ENCODE measurements at places on chromosomes 1 and 21.

- DNase-seq: no peak
Measured at GRCh38 chr21:41466024-41466820, 40.2 kb downstream of the MX1 start.

DNA sequence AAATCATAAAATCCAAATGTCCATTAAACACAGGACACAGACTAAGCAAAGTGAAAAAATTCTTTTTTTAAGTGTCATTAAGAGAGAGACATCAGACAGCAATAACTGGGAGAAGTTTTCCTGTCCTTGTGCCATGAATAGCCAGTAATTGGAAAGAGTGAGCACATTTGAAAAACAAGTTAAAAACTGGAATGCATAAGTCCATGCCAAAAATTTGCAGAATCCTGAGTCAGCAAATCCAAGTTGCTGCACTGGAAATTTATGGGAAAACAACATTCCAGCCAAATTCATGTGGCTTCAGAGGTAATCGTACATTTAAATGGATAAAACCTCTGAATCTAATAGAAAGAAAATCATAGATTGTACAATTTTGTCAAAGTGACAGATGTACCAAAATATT lies 291.4 kb downstream of the LRRC40 start:
- DNase-seq: no peak

DNA sequence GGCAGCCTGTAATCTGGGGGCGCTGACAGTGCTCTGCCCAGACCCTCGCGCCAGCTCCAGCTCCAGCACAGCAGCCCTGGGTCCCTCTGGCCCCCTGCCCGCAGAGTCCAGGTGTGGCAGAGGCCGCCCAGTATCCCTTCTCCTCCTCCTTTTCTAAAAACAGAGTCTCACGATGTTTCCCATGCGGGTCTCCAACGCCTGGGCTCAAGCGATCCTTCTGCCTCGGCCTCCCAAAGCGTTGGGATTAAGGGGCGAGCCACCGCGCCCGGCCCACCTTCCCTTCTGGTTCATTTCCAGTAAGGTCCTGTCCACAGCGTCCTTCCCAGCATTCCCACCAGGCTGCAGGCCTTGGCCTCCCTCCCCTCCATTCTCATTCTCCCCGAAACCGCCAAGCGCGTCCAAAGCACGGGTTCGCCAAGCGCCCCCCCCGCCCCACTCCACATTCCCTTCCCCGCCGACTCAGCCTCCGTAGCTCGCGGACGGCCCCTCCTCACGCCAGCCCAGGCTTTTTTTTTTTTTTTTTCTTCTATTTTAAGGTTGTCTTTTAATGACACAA lies 2.0 kb upstream of the PCBP3 start:
- DNase-seq: no peak

DNA sequence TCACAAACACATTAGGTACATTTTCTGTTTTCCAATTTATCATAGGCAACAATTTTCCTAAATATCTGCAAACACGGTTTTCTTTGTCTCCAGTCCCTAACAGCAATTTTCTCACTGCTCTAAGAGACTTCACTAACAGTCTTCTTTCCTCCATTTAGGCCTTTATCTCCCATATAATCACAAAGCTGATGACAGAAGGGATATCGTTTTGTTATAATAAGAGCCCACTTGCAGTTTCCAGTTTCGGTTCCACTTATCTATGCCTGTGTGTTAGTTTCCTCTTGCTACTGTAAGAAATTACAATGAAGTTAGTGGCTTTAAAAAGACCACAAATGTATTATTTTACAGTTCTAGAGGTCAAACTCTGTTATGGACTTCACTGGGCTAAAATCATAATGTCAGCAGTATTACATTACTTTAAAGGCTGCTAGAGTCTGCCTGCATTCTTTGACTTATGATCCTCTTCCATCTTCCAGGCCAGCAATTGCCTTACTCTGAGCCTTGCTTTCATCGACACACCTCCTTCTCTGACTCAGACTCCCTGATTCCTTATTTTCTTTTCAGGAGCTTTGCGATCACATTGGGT lies 549.3 kb downstream of the NCAM2 start:
- DNase-seq: no peak

GRCh38 chr1:29032841-29033240 lies 90.9 kb downstream of the TMEM200B start:
- no peak for DNase-seq

- no peak for DNase-seq
Measured at GRCh38 chr1:222372221-222372620, 175.7 kb downstream of the HHIPL2 start.

DNA sequence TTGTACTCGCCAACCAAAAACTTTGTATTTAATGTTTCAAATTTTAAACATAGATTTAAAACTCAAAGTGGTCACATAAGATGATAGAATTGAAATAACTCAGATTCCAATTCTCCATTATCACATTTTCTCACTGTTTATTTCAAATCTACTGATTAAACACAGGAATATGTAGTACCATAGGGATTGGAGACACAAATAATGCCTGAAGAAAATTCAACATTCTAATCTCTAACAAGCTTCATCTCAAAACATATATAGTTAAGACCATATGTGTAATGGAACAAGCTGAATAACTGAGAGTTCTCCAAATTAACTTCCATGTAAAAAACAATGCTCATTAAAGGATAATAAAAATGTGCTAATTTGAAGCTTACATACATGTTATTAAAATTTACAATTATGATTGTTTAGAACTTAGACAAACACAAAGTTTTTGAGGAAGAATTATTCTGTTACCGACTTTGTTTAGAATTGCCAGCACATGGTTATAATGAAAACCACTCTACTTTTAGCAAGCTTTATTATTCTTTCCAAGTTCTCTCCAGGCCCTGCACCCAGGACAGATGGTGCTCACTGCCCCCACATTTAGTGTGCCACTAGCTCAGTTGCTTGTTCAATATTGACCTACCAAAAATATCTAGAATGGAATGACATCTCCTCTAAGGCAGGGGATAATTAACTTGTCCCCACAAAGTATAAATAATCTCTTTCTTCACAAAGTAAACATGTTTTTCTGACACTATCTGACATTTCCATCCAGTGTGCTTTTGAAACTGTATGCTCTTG lies 467.2 kb downstream of the TTLL7 start:
- DNase-seq: no peak

DNA sequence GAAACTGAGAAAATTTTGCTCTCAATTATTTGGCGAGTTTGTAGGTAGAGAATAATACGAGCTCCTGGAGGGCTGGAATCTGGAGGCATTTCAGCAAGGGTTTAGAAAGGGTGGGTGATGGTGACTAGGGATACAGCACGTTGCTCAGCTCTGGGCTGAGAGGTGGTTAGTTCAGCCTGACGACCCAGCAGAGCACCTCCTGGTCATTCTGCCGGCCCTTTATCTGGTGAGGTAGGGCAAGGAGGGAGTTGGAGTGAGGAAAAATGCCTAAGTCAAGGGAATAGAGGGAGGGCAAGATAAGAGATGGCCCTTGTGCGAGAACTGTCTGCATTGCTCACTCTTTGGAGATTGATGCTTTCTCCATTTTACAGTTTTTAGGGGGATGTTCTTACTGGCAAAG lies 19.1 kb downstream of the GALNT2 start:
- no peak for DNase-seq

- DNase-seq: peak; percentile 50
Measured at GRCh38 chr1:12620488-12620865, 2.5 kb upstream of the DHRS3 start.

GRCh38 chr1:224182057-224182865 lies 779 bp upstream of the DEGS1 start:
- DNase-seq: no peak

DNA sequence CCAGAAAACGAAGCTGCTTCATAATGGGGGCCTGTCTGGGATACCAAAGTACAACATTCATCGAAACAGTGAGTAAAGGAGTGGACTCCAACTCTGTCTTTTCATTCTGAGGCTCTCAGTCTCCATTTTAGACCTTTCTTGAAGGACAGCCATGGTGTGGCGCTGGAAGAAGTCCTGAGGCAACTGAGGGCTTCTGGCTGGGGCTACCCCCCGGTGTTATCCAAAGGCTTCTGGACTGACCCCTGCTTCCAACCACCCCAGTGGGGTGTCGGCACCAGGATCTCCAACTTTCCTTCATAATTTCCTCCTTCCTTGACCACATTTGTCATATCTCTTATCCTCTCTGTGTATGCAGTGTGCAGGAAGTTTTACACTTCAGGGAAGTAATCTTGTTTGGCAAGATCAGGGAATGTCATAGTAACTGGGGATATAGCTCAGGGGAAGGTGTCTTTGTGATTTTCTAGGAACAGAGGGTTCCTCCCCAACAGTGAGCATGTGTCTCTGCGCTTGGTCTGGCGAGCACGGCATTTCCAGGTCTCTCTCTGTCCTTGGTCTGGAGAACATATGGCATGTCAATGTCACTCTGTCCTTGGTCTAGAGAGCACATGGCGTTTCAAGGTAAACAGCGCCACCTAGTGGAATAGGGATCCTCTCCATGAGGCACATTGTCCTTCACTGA lies 19.4 kb upstream of the BSDC1 start:
- peak; percentile 71 for DNase-seq

DNA sequence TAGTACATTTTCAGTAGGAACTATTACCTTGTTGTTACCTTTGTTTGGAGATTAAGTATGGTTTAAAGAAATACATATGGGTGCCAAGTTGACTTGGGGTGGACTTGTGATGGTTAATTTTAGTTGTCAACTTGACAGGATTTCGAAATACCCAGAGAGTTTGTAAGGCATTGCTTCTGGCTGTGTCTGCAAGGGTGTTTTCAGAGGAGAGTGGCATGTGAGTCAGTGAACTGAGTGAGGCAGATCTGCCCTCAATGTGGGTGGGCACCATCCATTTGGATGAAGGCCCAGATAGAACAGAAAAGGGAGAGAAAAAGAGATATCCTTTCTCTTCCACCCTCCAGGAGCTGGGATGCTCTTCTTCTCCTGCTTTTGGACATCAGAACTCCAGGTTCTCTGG lies 315.5 kb downstream of the GPATCH2 start:
- DNase-seq: no peak

DNA sequence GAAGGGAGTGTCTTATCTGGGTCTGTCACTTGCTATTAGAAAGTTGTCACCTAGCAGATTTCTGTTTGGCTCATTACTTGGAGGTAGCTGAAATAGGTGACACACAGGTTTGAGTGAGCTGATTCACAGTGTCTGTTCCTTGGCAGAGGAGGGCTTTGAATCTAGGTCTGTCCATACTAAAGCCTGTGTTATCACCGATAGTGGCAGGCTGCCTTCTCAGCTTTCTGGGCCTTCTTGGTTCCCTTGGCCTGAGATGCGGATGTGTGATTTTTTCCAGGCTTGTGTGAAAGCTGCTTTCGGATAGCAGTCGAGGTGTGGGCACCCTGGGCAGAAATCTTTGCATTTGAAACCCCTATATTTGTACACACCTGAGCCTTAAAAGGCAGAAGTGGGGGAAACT lies 73.9 kb downstream of the ACTL8 start:
- DNase-seq: no peak

DNA sequence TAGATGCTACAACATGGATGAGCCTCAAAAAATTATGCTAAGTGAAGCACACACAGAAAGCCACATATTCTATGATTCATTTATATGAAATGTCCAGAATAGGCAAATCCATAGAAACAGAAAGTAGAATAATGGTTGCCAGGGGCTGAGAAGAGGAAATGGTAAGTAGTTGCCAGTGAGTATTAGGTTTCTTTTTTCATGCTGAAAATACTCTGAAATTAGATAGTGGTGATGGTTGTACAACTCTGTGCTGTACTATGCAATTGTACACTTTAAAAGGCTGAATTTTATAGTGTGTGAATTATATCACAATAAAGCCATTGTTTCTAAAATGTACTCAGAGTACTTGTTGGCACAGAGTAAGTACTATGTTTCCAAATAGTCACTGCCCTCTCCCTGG lies 15.5 kb upstream of the GFI1 start:
- no peak for DNase-seq

DNA sequence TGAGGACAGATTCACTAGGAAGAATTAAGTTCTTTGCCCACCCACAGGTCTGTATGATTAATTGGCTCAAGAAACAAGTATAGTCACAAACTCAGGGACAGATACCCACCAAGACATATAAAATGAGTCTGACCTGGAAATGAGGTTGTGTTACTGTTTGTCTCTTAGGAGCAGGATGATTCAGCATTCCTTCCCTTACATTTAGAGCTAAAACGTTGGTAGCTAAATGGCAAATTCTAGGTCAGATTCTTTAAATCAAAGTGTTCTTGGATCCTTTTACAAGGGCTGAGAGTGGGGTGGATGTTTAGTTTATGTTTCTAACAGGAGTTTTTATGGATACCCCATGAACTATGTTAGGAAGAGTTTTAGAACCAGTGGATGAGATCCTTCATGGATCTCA lies 4.7 kb downstream of the RIMKLA start:
- no peak for DNase-seq

DNA sequence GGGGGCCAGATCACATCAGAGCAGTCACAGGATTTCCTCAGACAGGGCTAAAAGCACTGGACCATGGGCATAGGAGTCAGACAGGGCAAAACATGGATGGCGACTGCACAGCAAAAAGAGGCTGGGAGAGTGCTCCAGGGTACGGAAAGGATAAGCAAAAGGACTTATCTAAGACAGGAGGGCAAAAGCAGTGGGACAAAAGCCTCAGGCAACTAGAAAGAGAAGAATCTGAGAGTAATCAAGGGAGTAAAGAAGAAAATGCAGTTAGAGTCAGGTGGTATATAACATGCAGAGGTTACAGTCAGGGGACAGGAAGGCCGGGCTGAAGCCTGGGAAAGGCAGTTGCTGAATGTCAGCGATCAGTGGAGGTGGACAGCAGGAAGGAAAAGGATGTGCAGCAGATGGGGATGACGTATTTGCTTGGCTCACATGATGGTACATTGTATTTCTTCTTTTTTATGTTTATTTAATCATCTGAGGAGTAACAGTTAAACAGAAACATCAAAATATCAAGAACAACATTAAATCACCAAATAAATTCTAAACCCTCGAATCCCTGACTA lies 63.1 kb upstream of the CNN3 start:
- DNase-seq: no peak

DNA sequence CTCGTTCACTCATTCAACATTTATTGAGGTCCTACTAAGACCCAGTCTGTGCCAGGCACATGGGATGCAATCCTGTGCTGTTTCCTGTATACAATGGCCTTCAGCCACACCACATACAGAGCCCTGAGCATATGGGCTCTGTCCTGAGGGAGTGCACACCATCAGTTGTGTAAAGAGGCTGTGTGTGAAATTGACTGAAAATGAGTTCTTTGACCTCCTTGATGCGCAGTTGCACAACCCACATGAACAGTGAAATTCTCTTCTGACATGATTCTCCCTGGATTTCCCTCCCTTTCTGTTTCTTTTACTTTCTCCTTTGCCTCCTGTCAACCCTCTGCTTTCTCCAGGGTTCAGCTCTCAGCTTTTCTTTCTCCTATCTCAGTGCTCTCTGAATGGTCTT lies 6.3 kb upstream of the SYT6 start:
- DNase-seq: no peak

GRCh38 chr1:88730995-88731394 lies 46.9 kb downstream of the PKN2 start:
- DNase-seq: no peak

- no peak for DNase-seq
Measured at GRCh38 chr1:24244519-24245268, 57.6 kb upstream of the IFNLR1 start.

Data from AML-193 (cell line).